Stimulated activated CD4-positive, alpha-beta T cell treated with anti-CD3 and anti-CD28 coated beads, Interleukin-15, amount 100 ng/mL, for 1 hour (primary cell): ENCODE measurements at places on chromosomes 2 and 18.

DNA sequence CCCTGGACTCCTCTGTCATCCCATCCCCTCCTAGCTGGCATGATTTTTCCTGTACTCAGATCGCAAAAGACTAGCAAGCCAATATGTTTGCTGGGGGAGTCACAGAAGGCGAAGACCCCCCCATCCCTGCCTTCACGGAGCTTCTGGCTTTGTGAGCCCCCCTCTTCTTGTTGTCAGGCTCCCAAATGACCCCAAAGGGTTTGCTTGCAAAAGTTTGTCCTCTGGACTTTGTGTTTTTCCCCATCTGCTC lies 169.9 kb downstream of the SMAD7 start:
- DNase-seq, result no peak

DNA sequence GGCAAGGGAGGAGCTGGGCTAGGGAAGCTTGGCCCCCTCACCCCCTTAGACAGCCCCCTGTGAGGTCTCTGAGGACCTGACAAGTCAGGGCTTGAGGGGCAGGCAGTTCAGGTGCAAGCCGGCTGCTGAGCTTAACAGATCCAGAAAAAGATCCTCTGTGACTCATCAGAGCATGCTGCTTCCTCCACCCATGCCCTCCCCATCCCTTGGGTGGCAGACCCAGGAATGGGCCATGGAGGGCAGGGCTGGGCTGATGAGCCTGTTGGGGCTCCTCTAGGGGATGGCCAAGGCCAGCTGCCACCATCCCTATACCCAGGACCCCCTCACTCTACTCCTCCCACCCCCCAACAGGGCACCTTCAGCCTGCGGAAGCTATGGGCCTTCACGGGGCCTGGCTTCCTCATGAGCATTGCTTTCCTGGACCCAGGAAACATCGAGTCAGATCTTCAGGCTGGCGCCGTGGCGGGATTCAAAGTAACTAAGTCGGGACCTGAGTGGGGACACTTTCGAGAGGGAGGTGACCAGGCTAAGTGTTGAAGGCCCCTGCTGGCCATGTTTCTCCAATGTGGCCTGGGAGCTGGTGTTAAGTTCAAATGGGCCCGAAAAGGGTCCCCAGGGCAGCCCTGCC lies 1.9 kb downstream of the SLC11A1 start:
- DNase-seq, result no peak

- peak; percentile 52 for DNase-seq
These were observed 18.0 kb downstream of the ARID5A start for GRCh38 chr2:96554293-96555145.

- DNase-seq, result no peak
These were observed 74.2 kb downstream of the VIT start for GRCh38 chr2:36770542-36771287.

DNA sequence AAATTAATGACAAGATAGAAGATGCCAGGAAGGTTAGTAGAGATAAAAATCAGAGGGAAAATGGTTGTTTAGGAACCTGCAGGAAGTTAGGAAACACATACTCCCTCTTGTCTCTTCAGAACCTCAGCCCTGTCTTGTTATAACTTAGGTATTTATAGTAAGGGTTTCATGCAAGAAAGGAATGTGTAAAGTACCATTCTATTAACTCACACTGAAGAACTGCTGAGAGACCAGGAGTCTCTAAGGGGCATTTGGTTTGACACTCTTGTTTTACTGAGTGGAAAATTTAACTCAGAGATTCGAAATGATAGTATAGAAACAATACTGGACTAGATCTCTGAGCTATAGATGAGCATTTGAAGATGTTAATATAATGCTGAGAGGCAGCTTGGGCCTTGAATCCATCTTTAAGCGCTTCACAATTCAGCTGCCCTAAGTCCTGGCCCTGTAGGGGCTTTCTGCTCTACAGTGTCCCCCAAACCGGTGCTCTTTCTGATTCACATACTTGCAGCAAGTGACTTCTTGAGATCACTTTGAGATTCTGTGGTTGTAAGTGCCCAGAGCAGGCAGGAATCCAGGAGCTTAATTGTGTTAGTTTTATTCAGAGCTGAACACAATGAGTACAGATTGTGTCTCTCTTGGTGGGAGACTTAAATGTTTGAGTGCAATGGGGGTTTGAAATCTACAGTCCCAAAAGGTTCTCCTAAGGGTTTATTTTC lies 235.0 kb upstream of the RGPD4 start:
- no peak for DNase-seq

GRCh38 chr2:141393214-141393545 lies 737.6 kb downstream of the LRP1B start:
- no peak for DNase-seq

GRCh38 chr18:27803957-27804356 lies 373.0 kb downstream of the CDH2 start:
- no peak for DNase-seq

DNA sequence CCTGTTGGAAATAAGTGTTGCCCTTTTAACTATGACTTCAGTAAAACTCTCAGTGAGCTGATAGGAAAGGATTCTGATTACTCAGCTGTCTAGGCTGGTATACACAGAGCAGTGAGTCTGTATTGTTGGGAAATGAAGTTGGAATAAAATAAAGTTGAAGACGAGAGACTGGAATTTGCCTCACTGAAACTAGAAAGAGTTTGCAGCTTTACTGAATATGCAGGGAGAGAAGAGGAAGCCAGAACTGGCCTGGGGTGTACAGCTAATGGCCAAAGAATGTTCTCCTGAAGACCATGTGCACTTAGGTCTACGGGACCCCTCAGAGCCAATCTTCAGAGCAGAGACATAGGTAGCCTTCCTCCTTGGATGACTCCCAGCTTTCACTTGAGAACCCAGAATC lies 26.5 kb downstream of the EIF4E2 start:
- DNase-seq, result no peak

DNA sequence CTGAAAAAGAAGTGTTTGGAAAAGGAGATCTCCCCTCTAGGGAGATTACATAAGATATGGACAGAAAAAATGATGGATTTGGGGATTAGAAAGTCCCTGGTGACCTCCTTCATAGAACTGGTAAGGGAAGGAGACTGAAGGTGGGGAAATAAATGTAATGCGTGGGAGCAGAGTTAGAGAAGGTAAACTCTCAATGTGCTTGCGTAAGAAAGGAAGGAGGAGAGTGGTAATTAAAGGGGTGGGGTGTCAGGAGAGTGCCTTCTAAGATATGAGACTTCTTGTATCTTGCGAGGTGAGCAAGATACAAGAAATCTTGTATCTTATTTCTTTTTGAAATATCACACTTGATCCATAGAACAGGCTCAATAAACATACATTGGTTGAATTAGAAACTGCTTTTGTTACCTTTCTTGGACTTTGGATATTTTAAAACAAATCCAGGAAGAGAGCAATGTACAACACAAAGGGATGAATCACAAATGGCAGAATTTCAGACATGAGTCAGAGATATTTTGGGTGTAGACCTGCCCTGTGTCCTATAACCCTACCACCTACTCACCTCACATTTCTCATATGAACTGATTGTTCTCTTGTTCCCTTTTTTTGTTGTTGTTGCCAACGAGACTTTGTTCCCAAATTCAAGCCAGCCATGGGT lies 342.4 kb downstream of the INSIG2 start:
- no peak for DNase-seq

GRCh38 chr2:169160926-169161481 lies 91.6 kb downstream of the DHRS9 start:
- no peak for DNase-seq

GRCh38 chr2:24491542-24492420 lies 727 bp downstream of the NCOA1 start:
- DNase-seq, result peak; percentile 46

GRCh38 chr2:206584323-206585116 lies 57.8 kb upstream of the FAM237A start:
- DNase-seq, result no peak

DNA sequence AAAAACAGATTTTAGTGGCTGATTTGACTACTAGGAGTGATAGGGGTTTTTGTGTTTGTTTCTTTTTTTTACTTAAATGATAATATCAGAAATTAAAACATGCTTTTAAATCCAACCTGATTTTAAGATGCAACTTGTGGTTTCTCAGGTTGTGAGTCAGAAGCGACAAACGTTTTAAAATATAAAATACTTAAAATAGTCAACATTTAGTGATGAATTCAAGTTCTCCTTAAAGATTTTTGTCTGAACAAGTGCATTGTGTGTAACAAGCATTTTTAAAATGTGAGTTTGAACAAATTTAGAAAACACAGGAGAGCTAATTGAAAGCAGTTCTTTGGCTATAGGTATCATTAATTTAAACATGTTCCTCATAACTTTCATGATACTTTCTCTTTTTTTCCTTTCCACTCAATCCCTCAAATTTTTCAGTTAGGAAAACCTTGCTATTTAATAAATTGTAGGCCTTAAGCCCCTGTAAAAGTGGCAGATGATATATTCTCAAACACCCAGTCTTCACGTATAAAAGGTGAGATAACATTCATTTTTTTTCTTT lies 3.6 kb downstream of the TBR1 start:
- DNase-seq, result no peak

DNA sequence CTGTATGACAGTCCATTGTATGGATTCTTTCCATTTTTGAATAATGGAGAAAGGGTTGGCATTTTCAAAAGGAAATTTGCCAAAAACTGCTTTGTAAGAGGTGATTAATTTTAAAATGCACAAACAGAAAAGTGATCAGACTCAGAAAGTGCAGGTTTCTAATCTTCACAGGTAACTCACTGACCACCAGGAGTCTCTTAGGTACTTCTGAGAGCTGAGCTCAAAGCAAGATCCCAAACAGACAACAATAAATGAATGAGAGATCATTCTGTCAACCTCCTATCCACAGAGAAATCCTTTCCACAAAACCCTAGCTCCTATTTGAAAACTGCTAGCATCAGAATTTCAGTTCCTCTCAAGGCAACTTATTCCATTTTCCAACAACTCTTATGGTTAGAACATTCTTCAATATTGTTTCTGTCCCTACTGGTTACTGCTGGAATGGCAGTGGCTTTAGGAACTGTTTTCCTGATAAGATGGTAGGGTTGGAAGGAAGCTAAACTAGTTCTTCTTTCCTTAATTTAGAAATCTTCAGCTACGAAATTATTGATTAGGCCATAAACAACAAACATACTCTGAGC lies 20.6 kb upstream of the HAAO start:
- DNase-seq, result no peak

- DNase-seq, result no peak
These were observed 65.7 kb downstream of the TRABD2A start for GRCh38 chr2:84815146-84815545.

DNA sequence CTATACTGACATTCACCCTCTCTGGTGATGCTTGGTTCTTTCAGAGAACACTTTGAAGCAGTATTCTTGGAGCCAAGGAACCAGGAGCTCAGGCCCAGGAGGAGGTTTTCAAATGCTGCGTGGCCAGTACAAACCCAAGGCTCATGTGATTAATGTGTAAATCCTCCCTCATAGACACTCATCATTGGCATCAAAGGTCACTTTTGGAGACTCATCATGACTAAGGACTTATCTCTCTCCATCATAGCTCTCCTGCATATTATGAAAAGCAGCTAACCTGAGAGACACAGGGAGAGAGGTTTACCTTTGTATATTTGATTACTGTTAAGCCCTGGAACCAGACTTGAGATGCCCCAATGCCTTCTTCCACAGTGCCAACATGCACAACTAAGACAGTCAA lies 115.3 kb upstream of the SRD5A2 start:
- DNase-seq, result no peak

GRCh38 chr2:181900007-181900651 lies 8.6 kb downstream of the ITPRID2 start:
- no peak for DNase-seq

GRCh38 chr2:237894986-237895543 lies 35.6 kb downstream of the RAMP1 start:
- no peak for DNase-seq

DNA sequence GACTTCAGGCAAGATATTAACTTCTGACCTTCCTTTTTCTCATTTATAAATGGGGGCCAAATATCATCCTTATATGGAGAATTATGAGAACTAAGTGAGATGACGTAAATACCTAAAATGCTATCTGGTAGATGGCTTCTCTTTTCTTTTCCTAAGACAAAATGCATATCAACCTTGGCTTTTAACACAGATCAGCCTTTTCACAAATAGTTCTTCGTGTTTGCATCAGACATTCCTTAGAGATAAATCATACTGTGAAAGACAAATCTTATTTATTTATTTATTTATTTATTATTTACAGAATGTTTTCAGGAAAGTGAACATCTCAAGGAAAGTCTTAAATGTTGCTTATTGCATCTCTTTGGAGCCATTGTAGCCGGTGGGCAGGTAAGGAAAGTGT lies 62.8 kb downstream of the NBEAL1 start:
- no peak for DNase-seq

GRCh38 chr2:158953454-158953853 lies 15.0 kb upstream of the TANC1 start:
- DNase-seq, result no peak

DNA sequence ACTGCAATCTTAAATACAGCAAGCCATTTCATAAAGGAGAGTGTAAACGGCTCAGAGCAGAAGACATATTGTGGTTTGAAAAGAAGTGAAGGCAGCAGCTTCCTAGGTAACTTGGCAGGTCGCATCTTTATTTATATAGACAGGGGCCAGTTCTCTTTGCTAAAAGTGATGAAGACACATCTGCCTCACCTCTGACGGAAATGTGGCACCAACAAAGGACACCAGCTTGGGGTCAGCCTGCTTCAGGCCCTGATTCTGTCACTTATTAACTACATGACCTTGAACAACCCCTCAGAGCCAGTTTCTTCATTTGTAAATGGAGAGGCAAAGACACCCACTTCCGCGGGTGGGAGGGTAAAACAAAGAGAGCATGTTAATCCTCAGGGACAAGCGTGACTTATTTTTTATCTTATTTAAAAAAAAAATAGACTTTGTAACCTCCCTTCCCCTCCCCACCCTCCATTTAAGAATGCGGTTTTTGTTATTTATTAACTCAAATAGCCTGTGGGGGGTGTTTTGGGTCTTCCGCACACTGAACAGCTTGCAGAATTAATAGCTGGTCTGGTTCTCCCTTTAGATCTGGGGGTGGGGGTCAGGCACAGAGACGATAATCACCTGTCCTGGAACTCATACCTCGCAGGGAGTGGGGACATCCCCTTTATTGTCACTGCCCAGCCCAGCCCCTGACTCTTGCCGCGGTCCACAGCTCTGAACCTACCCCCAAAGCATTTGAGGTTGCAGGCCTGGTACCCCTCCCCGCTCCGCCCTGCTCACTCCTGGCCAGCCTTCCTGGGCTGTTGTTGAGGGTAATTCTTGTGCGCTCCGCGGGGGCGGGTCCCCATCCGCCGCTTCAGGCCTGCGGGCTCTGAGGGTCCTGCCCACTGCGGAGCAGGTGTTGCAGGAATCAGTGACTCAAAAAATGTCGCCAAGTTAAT lies 64.2 kb upstream of the TMEM17 start:
- DNase-seq, result no peak
